Stimulated activated naive CD4-positive, alpha-beta T cell treated with Interleukin-2 at 50 U/mL for 16 hours (primary cell): ENCODE measurements at places on chromosomes 16 and 17.

DNA sequence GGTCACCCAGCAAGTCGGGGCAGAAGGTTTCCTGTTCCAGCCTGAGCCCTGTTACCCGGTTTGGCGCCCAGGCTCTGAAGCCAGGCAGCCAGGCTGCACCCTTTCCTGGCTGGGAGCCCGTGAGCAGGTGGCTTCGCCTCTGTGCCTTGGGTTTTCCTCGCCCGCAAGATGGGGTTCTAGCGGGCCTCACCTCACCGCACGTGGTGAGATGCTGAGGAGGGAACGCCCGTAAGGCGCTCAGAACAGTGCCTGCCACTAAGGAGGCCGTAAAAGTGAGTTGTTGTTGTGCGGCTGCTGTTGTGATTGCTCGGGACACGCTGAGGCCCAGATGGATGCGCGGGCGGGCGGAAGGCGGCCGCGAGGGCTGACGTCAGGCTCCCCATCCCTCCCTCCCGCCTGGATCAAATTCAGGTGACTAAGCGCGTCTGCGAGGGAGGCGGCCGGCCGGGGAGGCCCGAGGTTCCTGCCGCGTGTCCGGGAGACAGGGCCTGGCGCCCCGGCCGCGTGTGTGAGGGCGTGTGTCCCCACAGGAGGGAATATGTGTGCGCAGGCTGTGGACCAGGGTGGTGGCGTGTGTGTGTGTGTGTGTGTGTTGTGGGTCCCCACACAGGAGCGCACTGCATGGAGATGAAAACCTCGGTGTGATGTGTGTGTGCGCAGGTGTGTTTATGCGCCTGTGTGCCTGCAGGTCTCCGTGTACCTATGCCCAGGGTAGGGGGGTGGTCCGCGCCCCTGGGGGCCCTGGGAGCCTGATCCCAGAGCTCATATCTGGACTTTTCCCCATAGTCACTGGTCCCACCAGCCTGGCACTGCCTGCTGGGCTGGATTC is 4.3 kb downstream of the CAMKK1 start:
- no peak for DNase-seq

GRCh38 chr16:56343661-56344517 is 81.5 kb downstream of the AMFR start:
- no peak for DNase-seq

DNA sequence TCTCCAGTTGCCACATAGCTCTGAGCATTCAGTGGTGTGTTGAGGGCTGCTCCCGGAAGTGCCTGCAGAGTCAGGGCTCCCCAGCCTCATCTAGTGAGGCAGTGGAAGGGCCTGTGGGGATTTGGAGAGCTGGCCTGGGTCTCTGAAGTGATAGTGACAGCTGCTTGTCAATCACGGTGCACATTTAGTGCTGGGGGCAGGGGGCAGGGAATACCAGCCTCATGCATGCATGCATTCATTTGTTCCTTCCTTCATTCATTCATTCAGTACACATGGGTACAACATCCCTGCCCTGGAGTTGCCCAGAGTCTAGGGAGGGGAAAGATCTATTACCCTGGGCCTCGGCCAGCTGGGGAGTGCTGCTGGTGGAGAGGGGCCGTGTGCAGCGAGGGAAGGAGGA is 11.3 kb upstream of the STH start:
- no peak for DNase-seq

- no peak for DNase-seq
Measured at GRCh38 chr16:51880776-51881175, 666.2 kb downstream of the TOX3 start.

DNA sequence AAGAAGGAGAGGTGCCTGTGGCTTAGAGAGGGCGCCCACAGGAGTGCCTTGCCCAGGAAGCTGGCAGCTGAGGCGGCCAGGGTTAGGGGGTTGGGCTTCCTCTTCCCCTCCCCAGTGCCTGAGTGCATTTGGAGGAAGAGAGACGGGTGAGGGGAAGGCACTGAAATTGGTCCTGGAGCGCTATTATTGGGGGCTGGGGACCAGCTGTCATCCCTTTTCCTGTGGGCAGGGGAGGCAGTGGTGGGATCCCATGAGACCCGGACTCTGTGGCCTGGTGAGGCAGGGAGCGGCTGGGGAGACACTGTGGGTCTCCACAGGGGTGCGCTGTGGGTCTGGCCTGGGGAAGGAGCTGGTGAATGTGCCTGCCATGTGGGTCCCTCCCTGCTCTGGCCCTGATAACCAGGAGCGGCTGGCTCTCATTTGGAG is 259.7 kb downstream of the SEC14L1 start:
- DNase-seq: peak; percentile 79

- no peak for DNase-seq
Measured at GRCh38 chr17:81493198-81494038, 19.2 kb downstream of the ACTG1 start.
